ENCODE measurements at places on chromosomes 7 and 10.

DNA sequence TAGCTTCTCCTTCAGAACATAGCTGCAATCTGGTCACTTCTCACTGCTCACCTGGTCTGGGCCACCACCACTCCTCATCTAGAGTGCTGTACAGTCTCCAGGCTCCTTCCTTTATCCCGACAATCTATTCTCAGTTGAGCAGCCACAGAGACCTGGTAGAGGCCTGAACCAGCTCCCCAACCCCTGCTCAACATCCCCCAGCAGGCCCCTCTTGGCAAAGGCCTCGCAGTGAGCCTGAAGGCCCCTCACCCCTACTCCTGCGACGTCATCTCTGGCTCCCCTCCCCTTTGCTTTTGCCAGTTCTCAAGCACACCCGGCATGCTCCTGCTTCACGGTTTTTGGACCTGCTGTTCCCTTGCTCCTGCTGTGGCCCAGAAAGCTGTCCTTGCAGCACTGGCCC is 113.9 kb downstream of the ARHGAP22 start:
- peaks cover 13% of the 10 kb centered on the region for H3K4me1 ChIP-seq
- no peak overlapping the region for H3K27ac ChIP-seq
- H3K4me3 ChIP-seq, result no peak overlapping the region
- no peaks in the 10 kb centered on the region for H3K36me3 ChIP-seq

DNA sequence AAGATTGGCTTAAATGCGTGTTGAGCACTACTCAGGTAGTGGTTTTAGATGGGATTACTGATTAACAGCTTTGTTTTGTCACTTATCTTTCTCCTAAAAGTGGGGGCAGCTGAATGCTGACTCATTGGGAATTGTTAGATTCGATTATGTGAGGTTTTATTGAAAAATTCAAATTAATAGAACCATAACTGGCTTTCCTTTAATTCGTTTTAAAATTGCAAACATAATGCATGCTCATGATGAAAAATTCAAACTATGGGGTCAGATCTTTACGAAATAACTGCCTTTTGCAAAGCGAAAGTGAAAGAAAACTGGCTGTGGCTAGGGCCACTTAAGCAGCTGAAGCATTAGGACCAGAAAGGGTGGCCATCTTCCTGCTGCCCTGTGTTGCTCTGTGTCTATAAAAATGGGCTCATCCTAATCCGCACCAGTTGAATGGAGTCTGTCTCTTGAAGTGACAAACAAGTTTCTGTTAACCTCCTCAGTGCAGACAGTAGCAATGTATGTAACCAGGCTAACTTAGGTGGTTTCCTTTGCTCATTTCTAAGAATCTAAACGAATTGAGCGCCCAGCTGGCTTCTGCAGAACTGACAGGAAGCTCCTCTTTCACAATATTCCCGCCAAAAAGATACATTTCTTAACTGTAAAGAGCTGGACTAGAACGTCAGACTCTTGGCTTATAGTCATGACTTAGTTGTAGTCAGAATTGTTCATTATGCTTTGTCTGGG is 27.8 kb downstream of the DENND10 start:
- H3K36me3 ChIP-seq, result peaks cover 46% of the 10 kb centered on the region
- H3K4me1 ChIP-seq, result peaks cover 60% of the 10 kb centered on the region
- no peaks in the 10 kb centered on the region for H3K27me3 ChIP-seq
- peak overlapping the region; percentile 100 for H3K27ac ChIP-seq
- peak; percentile 76 for DNase-seq

DNA sequence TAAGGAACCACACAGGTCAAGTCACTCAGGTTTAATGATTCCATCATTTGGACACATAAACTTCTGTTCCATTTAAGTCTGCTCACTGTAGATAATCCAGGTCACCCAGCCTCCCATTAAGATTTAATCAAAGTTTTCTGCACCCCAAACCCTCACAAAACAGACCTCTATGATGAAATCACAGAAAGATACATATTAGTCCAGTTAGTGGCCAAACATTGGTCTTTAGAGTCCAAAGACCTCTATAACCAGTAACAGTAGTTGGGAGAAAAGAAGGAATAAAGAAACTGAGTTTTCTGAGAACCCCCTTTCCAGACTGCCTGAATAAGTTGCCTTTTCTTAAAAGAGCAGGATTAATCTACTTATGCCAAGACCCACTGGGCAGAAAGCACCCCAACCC is 4.8 kb downstream of the GCC1 start:
- no peaks in the 10 kb centered on the region for H3K27me3 ChIP-seq
- H3K4me3 ChIP-seq, result no peak overlapping the region
- DNase-seq, result no peak

DNA sequence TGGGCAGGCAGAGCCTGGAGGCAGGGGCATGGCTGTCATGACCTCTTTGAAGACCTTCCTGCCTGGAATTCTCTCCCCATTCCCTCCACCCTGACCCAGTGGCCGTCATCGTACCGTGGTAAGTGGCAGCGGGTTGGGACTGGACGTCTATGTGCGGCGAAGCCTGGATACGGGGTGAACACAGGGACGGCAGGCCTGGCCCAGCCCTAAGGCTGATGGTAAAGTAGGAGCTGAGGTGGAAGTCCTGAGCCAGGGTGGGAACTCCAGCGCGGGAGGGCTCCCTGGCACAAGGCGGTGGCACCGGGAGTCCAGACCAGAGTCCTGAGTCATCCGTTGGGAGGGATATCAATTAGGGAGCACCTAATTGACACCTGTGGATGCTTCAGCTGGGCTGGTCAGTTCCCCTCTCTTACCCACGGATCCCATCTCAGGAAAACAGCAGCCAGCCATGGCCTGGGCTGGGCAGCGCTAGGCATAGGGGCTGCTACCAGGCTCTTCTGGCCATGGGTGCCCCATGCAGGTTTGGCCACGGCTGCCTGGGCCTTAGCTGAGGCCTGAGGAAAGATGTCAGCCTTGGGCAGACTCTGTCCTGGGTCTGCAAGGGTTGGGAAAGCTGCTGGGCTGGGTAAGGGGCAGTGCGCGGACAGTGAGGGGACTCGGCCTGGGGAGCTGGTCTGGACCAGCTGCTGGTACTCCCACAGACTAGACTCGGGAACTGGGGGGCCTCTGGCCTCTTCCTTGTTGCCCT is 3.3 kb downstream of the PPIF start:
- peaks cover 70% of the 10 kb centered on the region for H3K36me3 ChIP-seq
- peaks cover 42% of the 10 kb centered on the region for H3K4me1 ChIP-seq
- no peak for DNase-seq
- no peak overlapping the region for H3K4me3 ChIP-seq

GRCh38 chr7:79495544-79496272 is 42.2 kb upstream of the MAGI2 start:
- H3K4me3 ChIP-seq, result no peak overlapping the region
- no peak for DNase-seq
- no peaks in the 10 kb centered on the region for H3K36me3 ChIP-seq
- no peaks in the 10 kb centered on the region for H3K4me1 ChIP-seq

GRCh38 chr10:130483691-130484467 is 347.7 kb downstream of the GLRX3 start:
- H3K36me3 ChIP-seq, result no peaks in the 10 kb centered on the region
- H3K4me1 ChIP-seq, result no peaks in the 10 kb centered on the region
- H3K27me3 ChIP-seq, result no peaks in the 10 kb centered on the region
- H3K27ac ChIP-seq, result no peak overlapping the region
- no peak for DNase-seq

GRCh38 chr7:20330928-20331909 is 519 bp downstream of the ITGB8 start:
- DNase-seq, result peak; percentile 30
- H3K27ac ChIP-seq, result no peak overlapping the region
- H3K36me3 ChIP-seq, result no peaks in the 10 kb centered on the region
- H3K27me3 ChIP-seq, result peaks cover 30% of the 10 kb centered on the region
- peak overlapping the region; percentile 78 for H3K4me3 ChIP-seq
- peaks cover 20% of the 10 kb centered on the region for H3K4me1 ChIP-seq

GRCh38 chr10:97034958-97035769 is 150.6 kb downstream of the SLIT1 start:
- H3K36me3 ChIP-seq, result no peaks in the 10 kb centered on the region
- no peak for DNase-seq
- H3K27me3 ChIP-seq, result peaks cover 8% of the 10 kb centered on the region
- H3K27ac ChIP-seq, result no peak overlapping the region
- H3K4me3 ChIP-seq, result no peak overlapping the region

- H3K4me3 ChIP-seq, result no peak overlapping the region
- no peaks in the 10 kb centered on the region for H3K27me3 ChIP-seq
- DNase-seq, result no peak
Observed at GRCh38 chr7:116876664-116877442, 14.5 kb downstream of the CAPZA2 start.

DNA sequence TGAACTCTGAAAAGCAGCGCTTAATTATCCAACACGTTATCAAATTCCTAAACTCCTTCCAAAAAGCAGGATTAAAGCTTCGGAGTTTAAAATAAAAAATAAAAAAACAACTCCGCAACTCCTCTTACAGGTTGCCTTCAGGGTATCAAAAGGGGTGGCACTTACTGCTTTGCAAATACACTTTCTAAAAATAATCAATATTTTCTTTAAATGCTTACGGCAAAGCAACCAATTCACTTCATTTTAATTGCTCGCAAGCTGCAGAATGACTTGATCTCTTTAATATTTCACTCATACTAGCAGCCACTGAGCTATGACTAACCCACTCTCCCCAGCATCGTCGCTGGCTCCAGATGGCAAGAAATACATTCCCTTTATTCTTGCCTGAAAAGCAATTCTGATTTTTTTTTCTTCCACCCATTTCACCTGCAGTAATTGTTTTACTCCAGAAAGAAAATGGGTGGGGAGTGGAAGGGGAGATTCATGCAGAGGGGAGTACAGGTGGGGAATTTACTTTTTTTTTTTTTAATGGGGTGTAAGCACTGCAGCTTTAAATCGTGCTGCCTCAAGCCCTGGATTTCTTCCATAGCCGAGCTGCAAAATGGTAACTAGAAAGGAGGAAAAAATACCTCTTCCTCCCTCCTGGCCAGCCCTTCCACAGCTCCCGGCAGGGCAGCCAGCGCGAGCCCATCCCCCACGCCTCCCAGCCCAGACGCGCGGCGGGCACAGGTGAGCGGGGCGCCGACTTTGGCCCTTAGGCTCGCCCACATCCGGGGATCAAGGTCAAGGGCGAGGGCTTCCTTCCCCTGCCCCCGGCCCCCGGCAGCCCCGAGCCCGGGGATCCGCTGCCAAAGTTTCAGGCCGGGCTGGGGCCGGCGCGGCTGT is 54.2 kb upstream of the FHIP2A start:
- H3K27me3 ChIP-seq, result peaks cover 18% of the 10 kb centered on the region
- peak overlapping the region; percentile 60 for H3K4me3 ChIP-seq
- H3K4me1 ChIP-seq, result peaks cover 4% of the 10 kb centered on the region
- no peak overlapping the region for H3K27ac ChIP-seq
- peak; percentile 17 for DNase-seq

DNA sequence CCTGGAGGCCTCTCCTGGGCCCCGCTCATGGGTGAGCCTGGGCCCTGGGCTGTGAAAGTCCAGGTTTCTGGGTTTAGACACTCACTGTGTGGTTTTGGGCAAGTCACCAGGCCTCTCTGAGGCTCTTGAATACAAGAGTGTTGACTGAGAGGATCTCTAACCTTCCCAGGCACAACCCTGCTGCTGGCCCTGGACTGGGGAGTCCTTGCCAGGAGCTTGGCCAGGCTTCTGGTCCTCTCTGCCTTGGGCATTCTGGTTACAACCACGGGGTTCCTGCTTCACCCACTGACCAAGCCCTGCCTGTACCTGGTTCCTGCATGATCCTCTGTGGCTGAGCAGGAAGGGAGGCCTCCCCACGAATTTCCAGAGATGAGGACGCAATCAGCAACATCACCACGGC is 63.6 kb upstream of the COL13A1 start:
- no peak overlapping the region for H3K27ac ChIP-seq
- no peak overlapping the region for H3K4me3 ChIP-seq
- H3K27me3 ChIP-seq, result peaks cover 11% of the 10 kb centered on the region
- peaks cover 20% of the 10 kb centered on the region for H3K4me1 ChIP-seq
- no peak for DNase-seq

DNA sequence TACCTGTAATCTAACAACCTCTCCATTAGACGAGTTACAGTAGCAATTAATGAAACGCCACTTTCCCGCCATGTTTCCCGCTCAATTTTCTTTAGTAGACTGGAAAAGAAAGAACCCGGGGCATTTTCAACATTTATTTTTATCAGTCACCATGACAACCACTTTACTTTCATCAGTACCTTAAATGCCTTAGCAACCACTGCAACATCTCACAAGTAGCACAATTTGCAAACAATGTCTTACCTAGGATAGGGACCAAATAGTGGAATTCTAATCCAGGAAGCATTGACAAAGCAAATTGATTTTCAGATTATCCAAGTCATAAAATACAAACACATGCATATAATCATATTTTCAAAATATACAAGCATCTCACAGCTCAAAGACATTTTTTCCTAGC is 221.6 kb upstream of the IMMP2L start:
- H3K4me3 ChIP-seq, result no peak overlapping the region
- no peak overlapping the region for H3K27ac ChIP-seq
- H3K27me3 ChIP-seq, result peaks cover 9% of the 10 kb centered on the region
- H3K4me1 ChIP-seq, result no peaks in the 10 kb centered on the region
- no peaks in the 10 kb centered on the region for H3K36me3 ChIP-seq

- H3K36me3 ChIP-seq, result peaks cover 91% of the 10 kb centered on the region
- H3K27ac ChIP-seq, result peak overlapping the region; percentile 98
- peak; percentile 8 for DNase-seq
- peaks cover 91% of the 10 kb centered on the region for H3K4me1 ChIP-seq
- no peaks in the 10 kb centered on the region for H3K27me3 ChIP-seq
Observed at GRCh38 chr10:6048281-6049030, 13.7 kb downstream of the IL2RA start.

- peaks cover 6% of the 10 kb centered on the region for H3K4me1 ChIP-seq
- no peak for DNase-seq
- no peak overlapping the region for H3K4me3 ChIP-seq
- H3K36me3 ChIP-seq, result no peaks in the 10 kb centered on the region
Observed at GRCh38 chr7:21548491-21548890, 5.7 kb downstream of the DNAH11 start.

DNA sequence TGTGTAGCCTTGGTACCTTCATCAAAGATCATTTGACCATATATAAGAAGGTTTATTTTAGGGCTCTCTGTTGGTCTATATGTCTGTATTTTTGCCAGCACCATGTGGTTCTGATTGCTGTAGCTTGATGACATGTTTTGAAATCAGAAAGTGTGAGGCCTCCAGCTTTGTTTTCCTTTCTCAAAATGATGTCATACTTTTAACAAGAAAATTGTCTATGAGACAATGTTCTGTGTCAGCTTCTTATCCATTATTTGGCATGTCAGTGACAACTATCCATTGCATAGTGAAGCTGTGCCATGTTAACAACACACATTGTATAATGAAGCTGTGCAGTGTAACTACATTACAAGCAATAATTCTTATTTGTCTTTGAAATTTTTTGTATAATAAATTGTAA is 9.1 kb upstream of the PPP1R9A start:
- no peaks in the 10 kb centered on the region for H3K4me1 ChIP-seq
- DNase-seq, result no peak
- no peaks in the 10 kb centered on the region for H3K27me3 ChIP-seq
- no peak overlapping the region for H3K27ac ChIP-seq
- no peak overlapping the region for H3K4me3 ChIP-seq

All from activated CD4-positive, alpha-beta memory T cell treated with anti-CD3 and anti-CD28 coated beads for 36 hours (primary cell).